SK-MEL-5 (cell line): ENCODE measurements at places on chromosomes 6 and 20. TPM values are rescaled to one million over a fixed set of nuclear protein-coding genes. Genes with fewer than 3 reads are reported as not detected.

Gene IGF2R
- total RNA-seq = 63.4 and 87.5 TPM in 2 replicates

- DNase-seq = no peak
These were observed 87.7 kb downstream of the CEBPB start for GRCh38 chr20:50278377-50278683.

DNA sequence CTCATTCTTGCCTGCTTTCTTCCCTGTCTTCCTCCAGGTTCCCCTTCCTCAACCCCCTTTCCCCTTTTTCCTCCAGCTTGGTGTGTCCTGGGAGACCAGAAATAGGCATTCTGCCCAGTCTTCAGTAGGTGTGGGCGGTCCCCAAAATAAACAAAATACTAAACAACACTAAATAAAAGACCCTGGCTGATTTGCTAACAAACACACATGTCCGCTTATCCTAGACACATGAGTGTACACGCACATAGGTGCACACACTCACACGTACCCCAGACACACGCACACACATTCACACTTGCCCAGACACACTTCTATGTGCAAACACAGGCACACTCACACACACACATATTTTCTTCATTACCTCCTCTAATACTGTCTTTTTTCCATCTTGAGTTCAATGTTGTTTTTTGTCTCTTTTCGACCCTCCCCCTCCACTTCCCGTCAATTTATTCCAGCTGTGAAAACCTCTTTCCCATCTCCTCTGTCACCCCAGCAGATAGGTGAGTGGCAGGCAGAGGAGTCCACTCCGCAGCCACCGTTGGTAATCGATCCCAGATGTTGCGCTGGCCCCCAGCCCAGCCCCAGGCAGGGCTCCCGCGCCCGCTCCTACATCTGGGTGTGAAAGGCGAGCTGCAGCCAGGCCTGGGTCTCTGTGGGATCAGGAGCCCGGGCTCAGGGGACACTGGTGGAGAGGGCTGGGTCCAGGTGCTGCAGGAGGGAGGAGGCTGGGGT is 56.9 kb upstream of the FOXP4 start:
- DNase-seq = no peak

DNA sequence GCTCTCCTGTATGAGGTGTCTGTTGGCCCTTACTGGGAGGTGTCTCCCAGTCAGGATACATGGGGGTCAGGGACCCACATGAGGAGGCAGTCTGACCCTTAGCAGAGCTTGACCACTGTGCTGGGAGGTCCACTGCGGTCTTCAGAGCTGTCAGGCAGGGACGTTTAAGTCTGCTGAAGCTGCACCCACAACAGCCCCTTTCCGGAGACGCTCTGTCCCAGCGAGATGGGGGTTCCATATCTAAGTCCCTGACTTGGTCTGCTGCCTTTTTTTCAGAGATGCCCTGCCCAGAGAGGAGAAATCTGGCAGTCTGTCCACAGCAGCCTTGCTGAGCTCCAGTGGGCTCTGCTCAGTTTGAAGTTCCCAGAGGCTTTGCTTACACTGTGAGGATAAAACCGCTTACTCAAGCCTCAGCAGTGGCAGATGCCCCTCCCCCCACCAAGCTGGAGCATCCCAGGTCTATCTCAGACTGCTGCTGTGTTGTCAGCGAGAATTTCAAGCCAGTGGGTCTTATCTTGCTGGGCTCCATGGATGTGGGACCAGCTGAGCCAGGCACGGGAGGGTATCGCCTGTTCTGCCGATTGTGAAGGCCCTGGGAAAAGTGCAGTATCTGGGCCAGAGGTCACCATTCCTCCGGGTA is 36.3 kb upstream of the IBTK start:
- no peak for DNase-seq

GRCh38 chr6:24990236-24990845 is 54.6 kb upstream of the RIPOR2 start:
- no peak for DNase-seq
